ENCODE measurements at places on chromosomes 7 and 10. TPM values are rescaled to one million over a fixed set of nuclear protein-coding genes. Genes with fewer than 3 reads are reported as not detected.
A peak's percentile ranks its signal among the peaks of the same experiment; 100 is the strongest.

GRCh38 chr10:13815756-13816155, 229.0 kb downstream of the PRPF18 start:
- no peaks in the 10 kb centered on the region for H3K36me3 ChIP-seq
- no peak overlapping the region for H3K27ac ChIP-seq
- H3K4me1 ChIP-seq, result peaks cover 2% of the 10 kb centered on the region
- no peaks in the 10 kb centered on the region for H3K27me3 ChIP-seq

GRCh38 chr7:113774182-113774807, 144.5 kb downstream of the PPP1R3A start:
- no peak overlapping the region for H3K4me3 ChIP-seq
- H3K27ac ChIP-seq, result no peak overlapping the region
- DNase-seq, result no peak
- no peaks in the 10 kb centered on the region for H3K36me3 ChIP-seq
- no peaks in the 10 kb centered on the region for H3K27me3 ChIP-seq

DNA sequence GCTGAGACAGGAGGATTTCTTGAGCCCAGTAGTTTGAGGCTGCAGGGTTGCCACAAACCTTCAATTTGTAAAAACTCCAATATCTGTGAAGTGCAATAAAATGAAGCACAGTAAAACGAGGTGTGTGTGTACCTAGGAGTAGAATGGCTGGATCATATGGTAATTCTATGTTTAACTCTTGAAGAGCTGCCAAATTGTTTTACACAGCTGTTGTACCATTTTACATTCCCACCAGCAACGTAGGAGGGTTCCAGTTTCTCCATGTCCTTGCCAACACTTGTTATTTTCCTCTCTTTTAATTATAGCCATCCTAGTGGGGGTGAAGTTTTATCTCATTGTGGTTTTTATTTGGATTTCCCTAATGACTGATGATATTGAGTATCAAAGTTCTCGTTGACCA, 16.2 kb downstream of the PLEKHA1 start:
- H3K4me1 ChIP-seq, result no peaks in the 10 kb centered on the region
- no peaks in the 10 kb centered on the region for H3K36me3 ChIP-seq
- no peak overlapping the region for H3K4me3 ChIP-seq
- no peak overlapping the region for H3K27ac ChIP-seq

- no peak for DNase-seq
- no peak overlapping the region for H3K27ac ChIP-seq
- H3K36me3 ChIP-seq, result no peaks in the 10 kb centered on the region
- H3K4me1 ChIP-seq, result no peaks in the 10 kb centered on the region
Measured at GRCh38 chr7:135798095-135798494, 49.5 kb upstream of the FAM180A start.

DNA sequence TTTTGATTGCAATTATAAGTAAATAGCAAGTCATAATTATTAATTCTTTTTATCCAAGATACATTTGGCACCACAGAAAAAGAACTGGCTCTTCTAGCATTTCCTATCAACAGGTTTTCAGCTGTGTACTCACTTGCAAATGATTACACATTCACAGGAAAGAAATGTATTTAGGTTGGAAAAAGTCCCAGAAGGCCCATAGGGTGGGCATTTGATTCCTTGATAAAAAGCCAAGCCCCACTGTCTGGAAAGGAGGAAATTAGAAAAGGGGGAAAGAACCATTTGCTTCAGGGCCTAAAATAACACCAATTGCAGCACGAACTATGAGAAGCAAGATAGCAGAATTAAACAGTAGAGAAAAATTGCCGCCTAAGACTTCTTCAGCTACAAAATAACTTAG, 80.8 kb upstream of the COL1A2 start:
- no peak overlapping the region for H3K27ac ChIP-seq
- no peak for DNase-seq
- H3K27me3 ChIP-seq, result no peaks in the 10 kb centered on the region
- H3K4me1 ChIP-seq, result no peaks in the 10 kb centered on the region
- no peaks in the 10 kb centered on the region for H3K36me3 ChIP-seq

- no peak overlapping the region for H3K4me3 ChIP-seq
- H3K4me1 ChIP-seq, result peaks cover 39% of the 10 kb centered on the region
- DNase-seq, result no peak
- no peaks in the 10 kb centered on the region for H3K27me3 ChIP-seq
- H3K27ac ChIP-seq, result no peak overlapping the region
Measured at GRCh38 chr7:150407588-150408392, 28.7 kb downstream of the ZNF775 start.

DNA sequence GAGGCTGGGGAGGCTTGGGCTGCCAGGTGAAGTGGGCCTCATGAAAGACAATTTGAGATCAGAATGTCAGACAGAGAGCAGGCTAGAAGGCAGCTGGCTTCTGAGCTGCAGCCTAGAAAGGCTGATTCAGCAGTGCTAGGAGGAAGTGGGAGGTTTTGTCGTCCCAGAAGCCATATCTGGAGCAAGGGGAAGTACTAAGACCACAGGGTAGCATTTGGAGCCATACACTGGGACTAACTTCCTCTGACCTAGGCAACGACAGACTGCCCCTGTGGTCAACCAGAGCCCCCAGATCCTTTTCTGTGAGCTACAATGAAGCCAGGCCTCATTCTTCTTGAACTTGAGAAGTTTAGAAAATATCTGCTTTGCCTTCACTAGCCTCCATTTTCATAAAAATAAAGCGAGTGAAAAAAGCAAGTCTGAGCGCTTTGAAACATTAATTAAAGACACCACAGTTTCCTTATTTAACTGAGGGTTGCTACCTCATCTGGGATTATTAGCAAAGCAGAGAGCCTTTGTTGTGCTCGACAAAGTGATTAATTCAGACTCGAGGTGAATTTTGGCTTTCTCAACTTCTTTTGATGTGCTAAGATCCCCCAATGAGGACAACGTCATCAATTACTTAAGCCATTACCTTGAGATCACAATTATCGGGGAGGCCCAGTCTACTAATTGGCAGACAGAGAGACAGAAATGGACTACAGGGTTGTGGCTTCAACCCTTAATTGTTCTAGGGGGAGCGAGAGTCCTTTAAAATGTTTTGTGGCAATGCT, 26.6 kb downstream of the TBXAS1 start:
- H3K4me3 ChIP-seq, result no peak overlapping the region
- H3K36me3 ChIP-seq, result no peaks in the 10 kb centered on the region
- peak overlapping the region; percentile 48 for H3K27ac ChIP-seq
- peak; percentile 51 for DNase-seq

- H3K27ac ChIP-seq, result no peak overlapping the region
- H3K36me3 ChIP-seq, result no peaks in the 10 kb centered on the region
- no peak for DNase-seq
- H3K27me3 ChIP-seq, result no peaks in the 10 kb centered on the region
- H3K4me3 ChIP-seq, result no peak overlapping the region
Measured at GRCh38 chr7:30306976-30307375, 22.6 kb downstream of the ZNRF2 start.

DNA sequence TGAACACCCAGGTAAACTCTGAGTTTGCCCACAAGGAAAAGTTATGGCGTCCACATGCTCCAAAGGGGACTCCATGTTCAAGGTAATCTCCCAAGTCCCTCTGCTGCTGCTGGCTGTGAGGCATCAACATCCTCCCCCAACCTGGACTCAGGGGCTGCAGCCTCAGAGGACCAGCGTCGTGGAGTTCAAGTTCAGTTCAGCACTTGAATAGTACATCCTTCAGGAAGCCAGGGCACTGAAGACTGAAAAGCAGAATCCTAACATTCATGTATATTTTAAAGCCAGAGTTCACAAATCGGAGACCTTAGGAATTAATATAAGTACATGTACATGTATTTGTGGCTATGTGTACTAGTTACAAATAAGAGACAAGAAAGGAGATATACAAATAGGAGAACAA, 90.4 kb downstream of the PTPRE start:
- H3K4me1 ChIP-seq, result no peaks in the 10 kb centered on the region
- no peak for DNase-seq
- H3K27me3 ChIP-seq, result no peaks in the 10 kb centered on the region
- no peaks in the 10 kb centered on the region for H3K36me3 ChIP-seq

DNA sequence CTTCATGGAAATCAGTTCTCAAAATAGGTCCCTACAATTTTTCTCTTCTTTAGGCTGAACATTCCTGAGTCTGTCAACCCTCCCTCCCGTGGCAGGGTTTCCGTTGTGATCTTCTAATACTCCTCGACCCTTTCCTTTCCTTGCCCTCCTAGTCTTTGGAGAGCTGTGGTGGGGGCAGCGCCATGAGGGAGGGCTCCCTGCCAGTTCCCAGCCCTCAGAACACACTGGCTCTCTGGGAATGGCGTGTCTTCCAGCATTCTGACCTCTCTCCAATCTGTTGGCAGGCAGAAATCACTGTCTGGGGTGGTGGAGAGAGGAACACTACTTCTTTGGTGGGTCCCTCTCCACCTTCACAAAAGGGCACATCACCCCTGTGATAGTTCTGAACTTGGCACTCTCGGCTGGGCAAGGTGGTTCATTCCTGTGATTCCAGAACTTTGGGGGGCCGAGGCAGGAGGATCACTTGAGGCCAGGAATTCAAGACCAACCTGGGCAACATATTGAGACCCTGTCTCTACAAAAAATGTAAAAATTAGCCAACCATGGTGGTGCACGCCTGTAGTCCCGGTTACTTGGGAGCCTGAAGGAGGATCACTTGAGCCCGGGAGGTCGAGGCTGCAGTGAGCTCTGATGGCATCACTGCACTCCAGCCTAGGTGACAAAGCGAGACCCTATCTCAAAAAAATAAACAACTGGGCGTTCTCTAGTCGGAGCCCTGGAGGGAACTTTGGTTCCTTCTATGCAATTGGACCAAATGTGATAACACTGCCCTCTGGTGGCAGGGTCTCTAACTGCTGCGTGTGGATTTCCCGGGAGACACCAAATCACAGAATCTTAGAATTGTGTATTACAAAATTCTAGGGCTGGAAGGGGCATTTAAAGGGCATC, 13.1 kb upstream of the ARPC1A start:
- peak; percentile 35 for DNase-seq
- no peaks in the 10 kb centered on the region for H3K27me3 ChIP-seq
- H3K4me1 ChIP-seq, result peaks cover 13% of the 10 kb centered on the region
- H3K4me3 ChIP-seq, result no peak overlapping the region

- no peak overlapping the region for H3K4me3 ChIP-seq
- H3K36me3 ChIP-seq, result no peaks in the 10 kb centered on the region
- H3K27ac ChIP-seq, result no peak overlapping the region
- no peaks in the 10 kb centered on the region for H3K27me3 ChIP-seq
- no peaks in the 10 kb centered on the region for H3K4me1 ChIP-seq
Measured at GRCh38 chr7:158396301-158396905, 191.2 kb downstream of the PTPRN2 start.

DNA sequence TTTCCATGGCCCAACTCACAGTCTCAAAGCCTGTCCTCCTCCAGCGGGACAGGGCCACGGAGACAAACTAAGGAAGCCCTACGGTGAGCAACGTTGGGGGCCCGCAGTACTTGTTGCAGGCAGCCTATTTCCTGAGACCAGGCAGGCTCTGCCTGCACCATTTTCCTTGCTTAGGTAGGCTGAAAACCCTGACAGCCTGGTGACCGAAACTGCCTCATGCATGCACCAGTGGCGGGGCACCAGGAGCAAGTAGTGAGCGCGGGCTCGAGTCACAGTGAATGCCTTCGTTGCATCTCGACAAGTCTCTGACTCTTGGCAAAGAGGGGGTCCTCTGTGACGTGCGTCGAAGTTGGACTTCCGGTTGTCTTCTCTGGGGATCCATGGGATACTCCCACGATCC, 23.3 kb upstream of the ZNF273 start:
- H3K27me3 ChIP-seq, result no peaks in the 10 kb centered on the region
- no peak for DNase-seq
- H3K27ac ChIP-seq, result no peak overlapping the region
- H3K4me3 ChIP-seq, result no peak overlapping the region
- H3K4me1 ChIP-seq, result no peaks in the 10 kb centered on the region
- no peaks in the 10 kb centered on the region for H3K36me3 ChIP-seq

DNA sequence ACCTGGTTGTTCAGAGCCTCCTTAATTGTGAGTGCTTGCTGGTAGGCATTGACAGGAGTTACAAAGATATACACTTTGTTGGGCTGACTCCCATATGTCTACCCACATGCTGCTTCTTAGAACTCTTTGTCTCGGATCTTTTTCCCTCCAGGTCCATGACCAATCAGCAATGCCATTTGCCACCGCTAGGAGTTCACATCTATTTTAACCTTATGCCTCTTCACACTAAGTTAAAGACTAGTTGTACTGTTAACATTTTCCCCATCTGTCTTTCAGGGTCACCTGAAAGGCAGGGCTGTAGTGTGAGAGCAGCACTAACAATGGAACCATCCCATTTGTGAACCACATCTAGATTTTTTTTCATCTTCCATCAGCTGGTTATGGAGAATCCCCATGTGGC, 226.7 kb upstream of the NPY start:
- DNase-seq, result no peak
- no peaks in the 10 kb centered on the region for H3K27me3 ChIP-seq
- H3K36me3 ChIP-seq, result no peaks in the 10 kb centered on the region
- H3K4me1 ChIP-seq, result no peaks in the 10 kb centered on the region
- H3K4me3 ChIP-seq, result no peak overlapping the region

DNA sequence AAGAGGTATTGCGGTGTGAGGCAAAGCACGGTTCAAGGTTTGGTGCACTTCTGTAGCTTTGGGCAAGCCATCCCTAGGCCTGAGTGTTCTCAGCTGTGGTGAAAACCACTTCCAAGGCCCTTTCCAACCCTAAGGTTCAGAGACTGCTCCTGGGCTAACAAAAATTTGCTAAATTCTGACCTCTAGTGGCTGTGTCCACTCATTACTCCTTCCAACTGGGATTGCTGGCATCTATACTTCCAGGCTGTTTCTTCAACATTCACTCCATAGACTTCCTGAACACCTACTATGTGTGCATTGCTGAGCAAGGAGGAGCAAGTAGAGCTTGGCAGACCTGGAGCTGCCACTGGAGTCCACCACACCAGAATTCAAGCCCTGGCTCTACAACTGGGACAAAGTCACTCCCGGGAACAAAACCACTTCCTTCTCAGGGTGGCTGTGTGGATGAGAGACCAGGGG, 29.3 kb upstream of the SH3PXD2A start:
- H3K27me3 ChIP-seq, result no peaks in the 10 kb centered on the region
- H3K27ac ChIP-seq, result no peak overlapping the region
- DNase-seq, result no peak
- H3K4me1 ChIP-seq, result no peaks in the 10 kb centered on the region
- peaks cover 24% of the 10 kb centered on the region for H3K36me3 ChIP-seq

- H3K27me3 ChIP-seq, result no peaks in the 10 kb centered on the region
- DNase-seq, result no peak
- no peaks in the 10 kb centered on the region for H3K36me3 ChIP-seq
- no peaks in the 10 kb centered on the region for H3K4me1 ChIP-seq
Measured at GRCh38 chr10:24344695-24345463, 135.9 kb downstream of the KIAA1217 start.

- DNase-seq, result no peak
- H3K27me3 ChIP-seq, result no peaks in the 10 kb centered on the region
- no peaks in the 10 kb centered on the region for H3K36me3 ChIP-seq
Measured at GRCh38 chr7:55191926-55192692, 173.0 kb upstream of the LANCL2 start.

The ADRB1 gene
- 4.5 TPM for total RNA-seq

The INSYN2A gene
- total RNA-seq, result not detected

The TMEM130 gene
- not detected for total RNA-seq

The PTPRZ1 gene
- total RNA-seq, result not detected

The MYO1G gene
- total RNA-seq, result 224 TPM

The INA gene
- not detected for total RNA-seq

The MYL7 gene
- not detected for total RNA-seq

The TRIM73 gene
- total RNA-seq, result 3.6 TPM

The DNAJC30 gene
- 13.5 TPM for total RNA-seq
